ENCODE measurements at places on chromosomes 2 and 18.

- DNase-seq, result no peak
These were observed 257.6 kb downstream of the ANKRD30B start for GRCh38 chr18:15005313-15006130.

DNA sequence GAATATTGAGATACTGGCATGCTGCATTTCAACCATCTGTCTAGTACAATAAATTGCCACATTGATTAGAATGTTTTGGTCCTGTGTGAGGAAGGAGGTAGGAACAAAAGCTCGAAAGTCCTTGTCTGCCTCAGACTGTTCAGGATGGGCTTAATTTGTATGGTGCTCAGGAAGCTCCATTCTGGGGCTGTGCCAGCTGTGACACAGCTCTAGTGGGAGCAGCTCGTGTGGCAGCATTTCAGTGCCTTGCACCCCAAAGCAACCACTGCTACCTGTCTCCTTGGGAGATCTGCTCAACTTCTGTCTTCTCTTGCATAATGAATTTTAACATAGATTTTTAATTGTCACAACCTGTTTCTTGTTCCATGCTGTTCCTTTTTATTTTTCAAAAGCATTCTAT is 144.4 kb upstream of the THUMPD2 start:
- DNase-seq, result no peak

DNA sequence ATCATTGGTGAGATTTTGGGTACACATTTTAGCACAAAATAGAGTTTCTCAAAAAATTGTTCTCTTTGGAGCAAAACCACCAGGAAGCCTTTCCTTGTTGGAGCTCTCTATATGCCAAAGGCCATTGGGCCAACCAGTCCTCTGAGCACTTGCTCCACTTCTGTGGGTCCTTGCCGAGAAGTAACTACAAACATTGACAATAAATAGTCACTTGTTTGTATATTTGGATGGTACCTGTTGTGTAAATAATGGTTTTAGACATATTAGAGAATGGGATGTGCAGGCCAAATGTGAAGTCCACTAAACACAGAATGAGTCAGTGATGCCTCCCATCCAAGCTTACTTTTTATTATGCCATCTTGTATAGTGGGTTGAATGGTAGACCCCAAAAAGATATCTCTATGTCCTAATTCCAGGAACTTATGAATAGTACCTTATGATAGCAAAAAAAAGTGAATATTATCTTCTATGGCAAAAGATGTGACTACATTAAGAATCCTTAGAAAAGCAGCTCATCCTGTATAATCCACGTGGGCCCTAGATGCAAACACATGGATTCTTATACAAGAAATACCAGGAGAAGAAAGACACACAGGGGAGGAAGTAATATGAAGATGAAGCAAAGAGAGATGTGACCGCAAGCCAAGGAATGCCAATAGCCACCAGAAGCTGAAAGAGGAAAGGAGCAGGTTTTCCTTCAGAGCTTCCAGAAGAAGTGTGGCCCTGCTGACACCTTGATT is 24.6 kb downstream of the SRD5A2 start:
- no peak for DNase-seq

GRCh38 chr18:79794846-79795245 is 2.9 kb upstream of the KCNG2 start:
- no peak for DNase-seq

GRCh38 chr2:118929059-118929458 is 12.9 kb upstream of the MARCO start:
- no peak for DNase-seq

DNA sequence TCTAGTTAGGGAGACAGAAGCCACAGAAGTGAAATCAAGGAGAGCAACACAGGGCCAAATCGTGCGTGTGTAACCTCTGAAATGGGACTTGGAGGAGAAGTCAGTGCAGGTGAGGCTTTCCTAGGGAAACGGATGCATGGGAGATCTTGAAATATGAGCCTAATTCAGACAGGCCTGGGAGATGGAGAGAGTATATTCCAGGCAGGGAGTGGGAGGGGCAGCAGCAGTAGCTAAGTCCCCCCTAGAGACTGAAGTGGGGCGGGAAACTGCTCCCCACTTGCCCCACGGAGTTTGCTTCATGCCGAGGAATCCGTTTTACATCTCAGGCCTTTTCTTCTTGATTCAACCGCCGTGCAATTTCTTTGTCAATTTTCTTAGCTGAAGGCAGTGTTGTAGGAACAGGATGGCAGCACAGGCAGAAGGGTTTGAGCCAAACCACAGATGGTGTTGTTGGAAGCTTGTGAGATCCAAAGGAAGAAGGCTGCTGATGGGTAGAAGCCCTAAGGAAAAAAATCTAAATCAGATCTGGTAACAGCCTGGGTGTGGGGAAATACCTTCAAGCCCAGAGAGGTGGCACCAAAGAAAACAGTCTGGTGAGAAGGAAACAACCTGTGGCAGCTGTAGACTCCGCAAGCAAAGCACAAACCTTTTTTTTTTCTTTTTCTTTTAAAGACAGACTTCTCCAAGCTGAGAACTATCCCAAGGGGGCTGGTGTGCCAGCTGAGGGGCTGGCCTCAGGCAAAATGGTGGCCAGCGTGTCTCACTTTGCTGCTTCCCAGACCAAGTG is 40.2 kb downstream of the EPAS1 start:
- DNase-seq, result peak; percentile 45

- DNase-seq, result no peak
These were observed 17.0 kb downstream of the TNFAIP6 start for GRCh38 chr2:151374436-151374835.

DNA sequence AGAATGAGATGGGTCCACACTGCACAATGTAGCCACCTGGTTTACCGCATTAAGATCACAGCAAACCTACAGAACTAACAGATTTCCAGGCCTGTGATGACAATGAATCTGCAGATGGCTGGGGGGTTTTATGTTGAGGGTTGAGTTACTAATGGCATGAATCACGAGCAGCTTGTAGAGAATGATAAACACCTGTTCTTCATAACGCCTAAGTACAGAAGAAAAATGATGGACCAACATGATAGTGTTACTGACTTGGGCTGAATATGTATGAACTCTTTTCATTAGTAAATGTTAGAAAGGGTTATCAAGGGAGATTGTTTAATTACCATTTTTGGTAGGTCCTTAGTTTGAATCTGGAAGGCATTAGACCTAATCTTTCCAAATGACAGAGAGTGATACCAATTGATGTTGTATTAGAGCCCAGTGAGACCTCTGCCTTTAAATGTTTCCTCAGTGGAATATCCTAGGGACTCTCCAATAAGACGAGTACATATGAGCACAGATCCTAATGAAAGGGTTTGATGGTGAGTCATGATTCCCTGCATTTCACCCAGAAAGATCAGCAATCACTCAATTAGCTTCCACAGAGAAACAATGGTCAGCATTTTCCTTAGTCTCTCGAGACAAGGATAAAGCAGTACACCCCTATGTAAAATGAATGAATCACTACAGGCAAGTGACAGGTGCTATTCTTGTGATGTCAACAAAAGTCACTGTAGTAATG is 243.8 kb downstream of the DLGAP1 start:
- DNase-seq, result no peak

- no peak for DNase-seq
These were observed 679.8 kb upstream of the NRXN1 start for GRCh38 chr2:51711766-51712165.

DNA sequence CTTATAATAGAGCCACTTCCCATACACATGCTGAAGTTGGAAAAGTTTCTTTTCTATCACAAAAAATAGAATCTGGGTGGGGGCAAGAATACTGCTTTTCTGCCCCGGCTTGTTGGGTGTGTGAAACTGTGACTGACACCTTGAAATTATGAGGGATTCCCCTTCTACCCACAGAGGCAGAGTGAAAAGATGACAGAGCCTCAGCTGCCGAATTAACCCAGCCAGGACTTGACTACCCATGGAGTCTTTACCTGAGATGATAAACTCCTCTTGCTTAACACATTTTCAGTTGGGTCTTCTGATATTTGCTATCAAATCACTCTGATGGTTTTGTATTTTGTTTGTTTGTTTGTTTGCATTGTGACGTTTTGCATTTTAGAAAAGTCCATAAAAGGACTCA is 66.0 kb upstream of the PMAIP1 start:
- DNase-seq, result no peak

- DNase-seq, result no peak
These were observed 1305.5 kb upstream of the NXPH2 start for GRCh38 chr2:140085674-140086073.

DNA sequence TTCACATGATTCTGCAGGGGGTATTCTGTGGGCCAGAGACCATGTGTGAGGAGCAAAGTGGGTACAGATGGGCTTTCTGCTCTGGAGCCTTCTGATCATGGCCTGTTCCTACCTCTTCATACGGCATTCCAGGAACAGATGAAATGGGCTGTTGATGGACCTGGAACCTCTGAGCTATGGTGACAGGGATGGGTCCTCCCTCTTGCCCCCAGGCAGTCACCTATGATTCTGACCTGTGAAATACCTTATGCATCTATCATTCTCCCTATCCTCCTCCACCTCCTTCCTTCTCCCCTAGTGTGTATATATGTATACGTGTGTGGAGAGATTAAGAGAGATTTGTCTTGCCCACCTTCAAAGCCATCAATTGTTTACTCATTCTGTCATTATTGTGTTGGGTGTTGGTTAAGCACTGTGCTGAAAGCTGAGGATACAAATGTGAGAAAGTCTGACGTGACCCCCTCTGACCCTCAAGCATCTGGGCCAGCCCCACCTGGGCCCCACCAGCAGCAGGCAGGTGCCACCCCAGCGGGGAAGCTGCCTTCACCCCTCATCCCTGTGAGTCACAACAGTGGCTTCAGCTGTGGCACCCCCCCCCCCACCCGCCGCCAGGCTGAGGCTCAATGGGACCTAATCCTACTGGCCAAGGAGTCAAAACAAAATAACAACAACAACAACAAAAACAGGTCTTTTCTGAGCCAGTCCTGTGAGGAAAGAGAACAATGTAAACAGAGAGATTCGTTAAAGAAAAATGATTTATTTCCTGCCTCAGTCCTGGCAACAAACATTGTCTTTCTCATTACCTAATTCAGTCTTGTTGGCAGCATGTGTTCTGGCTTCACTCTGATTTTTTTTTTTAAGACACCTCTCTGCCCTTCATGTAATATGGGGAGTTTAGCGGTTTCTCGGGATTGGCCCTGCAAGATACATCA is 103.8 kb upstream of the CDC42EP3 start:
- DNase-seq, result no peak

DNA sequence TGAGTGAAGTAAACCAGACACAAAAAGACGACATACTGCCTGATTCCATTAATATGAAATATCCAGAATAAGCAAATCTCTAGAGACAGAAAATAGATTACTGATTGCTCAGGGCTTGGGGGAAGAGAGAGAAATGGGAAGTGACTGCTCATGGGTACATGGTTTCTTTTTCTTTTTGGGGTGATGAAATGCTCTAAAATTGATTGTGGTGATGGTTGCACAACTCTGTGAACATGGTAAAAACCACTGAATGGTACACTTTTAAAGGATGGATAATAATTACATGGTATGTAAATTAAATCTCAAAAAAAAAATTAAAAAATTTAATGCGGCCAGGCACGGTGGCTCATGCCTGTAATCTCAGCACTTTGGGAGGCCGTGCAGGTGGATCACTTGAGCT is 39.3 kb downstream of the RPL31 start:
- no peak for DNase-seq

DNA sequence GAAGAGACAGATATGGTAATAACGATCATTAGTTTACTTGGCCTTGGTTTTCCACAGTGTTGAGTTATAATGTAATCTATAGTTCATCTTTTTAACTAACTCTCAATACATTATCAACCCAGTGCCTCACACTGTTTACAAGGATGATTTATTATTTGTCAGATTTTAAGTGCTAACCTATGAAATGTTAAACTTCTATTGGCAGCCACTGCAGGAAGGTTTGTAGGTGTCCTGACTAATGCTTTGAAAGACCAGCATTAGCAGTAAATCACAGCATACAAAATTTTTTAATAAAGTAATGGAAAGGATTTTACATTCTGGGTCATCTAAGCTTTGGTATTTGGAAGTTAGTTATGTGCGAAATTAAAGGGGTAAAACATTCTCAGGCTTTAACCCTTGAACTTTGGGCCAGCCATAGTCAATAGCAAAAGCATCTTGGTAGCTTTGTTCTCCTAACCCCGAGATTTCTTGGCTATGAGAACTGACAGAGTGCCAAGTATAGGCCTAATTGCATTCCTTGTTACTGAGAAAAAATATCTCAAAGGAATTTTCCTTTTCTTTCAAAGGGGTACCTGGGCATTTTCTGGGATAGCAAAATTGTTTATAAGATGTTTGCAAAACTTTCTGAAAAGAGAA is 30.6 kb downstream of the SPATS2L start:
- DNase-seq, result no peak

GRCh38 chr2:27854229-27854862 is 35.8 kb downstream of the RBKS start:
- DNase-seq, result no peak

DNA sequence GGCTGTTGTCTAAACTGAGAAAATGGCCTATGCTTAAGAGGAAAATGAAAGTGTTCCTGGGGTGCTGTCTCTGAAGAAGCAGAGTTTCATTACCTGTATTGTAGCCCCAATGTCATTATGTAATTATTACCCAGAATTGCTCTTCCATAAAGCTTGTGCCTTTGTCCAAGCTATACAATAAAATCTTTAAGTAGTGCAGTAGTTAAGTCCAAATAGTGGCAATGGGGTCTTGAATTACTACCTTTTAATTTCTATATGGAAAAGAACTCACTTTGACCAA is 13.8 kb upstream of the ALLC start:
- no peak for DNase-seq

DNA sequence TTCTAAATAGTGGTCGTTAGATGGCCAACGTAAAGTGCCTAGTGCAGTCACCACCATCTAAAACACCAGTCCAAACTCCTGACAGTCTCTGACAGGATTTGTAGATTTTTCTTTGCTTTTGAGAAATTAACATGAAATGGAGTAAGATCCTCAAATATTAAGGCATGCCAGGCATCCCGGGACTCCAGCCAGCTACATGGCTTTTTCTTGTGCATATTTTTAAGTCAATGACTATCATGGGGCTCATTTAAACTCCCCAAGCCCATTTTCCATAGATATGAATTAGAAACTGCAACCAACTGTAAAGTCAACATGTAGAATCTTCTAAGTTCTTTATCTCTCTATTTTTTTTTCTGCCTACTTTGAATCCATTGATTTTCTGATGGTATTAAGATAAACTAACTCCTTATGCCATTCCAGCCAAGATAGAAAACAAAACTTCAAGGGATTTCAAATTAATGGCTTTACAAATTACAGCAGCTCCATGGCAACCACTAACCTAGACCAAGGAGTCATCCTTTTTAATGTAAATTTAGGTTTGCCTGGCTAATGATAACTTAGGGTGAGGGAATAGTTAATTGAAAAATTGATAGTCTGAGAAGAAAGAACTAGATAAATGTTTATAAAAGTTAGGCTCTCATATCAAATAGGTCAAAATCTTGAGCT is 764.1 kb upstream of the NXPH2 start:
- no peak for DNase-seq
